ENCODE measurements at places on chromosomes 7 and 10.

GRCh38 chr7:42144604-42145003, 92.4 kb downstream of the GLI3 start:
- DNase-seq = no peak

DNA sequence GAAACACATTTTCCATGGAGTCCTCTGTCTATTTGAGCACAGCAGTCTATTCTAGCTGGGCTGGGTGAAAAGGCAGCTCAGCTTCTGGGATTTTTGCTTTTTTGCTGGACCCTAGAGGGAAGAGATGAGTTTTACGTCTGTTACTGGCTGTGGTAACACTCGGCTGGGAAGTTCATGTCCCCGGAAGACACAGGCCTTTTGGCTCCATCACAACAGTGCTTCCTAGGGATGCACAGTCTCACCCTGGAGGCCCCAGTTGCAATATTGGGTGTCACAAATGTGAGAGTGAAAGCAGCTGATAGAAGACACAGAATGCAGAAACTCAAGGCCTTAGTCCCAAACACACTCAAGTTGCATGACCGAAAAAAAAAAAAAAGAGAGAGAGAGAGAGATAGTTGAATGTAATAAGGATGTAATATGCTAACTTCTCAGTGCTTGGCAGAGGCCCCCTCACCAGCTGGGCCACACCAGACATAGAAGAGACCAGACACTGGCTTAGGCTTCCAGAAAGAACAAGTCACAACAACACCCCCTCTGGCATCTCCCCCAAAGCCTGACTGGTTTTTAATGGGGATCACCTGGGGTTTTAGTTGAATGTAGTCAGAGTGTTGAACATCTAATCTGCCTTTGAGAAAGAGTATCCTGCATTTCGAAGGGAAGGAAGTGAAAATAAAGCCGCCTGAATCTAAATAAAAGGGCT, 545.4 kb upstream of the FZD8 start:
- no peak for DNase-seq

DNA sequence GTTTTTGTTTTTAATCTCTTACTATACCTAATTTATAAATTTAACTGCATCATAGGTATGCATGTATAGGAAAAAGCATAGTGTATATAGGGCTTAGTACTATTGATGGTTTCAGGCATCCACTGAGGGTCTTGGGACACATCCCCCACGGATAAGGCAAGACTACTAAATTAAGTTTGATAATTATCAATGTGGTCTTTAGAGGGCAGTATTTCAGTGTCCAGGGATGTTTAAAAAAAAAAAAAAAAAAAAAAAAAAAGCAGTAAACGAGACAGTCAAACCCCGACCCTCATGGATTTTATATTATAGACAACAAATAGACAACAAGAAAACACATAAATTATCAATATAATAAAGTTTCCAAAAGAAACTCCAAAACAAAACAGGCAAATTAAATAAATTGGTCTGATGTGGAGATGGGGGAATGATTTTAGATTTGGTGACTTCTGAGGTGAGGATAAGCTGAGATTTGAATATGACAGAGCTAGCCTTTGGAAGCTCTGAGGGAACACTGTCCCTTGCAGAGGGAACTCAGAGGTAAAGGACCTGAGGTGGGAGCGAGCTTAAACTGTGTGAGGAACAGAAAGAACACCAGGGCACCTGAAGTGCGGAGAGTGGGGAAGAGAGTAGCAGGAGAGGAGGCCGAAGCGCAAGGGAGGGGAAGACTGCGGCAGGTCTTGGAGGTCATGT, 14.8 kb downstream of the ACSM6 start:
- DNase-seq = no peak

DNA sequence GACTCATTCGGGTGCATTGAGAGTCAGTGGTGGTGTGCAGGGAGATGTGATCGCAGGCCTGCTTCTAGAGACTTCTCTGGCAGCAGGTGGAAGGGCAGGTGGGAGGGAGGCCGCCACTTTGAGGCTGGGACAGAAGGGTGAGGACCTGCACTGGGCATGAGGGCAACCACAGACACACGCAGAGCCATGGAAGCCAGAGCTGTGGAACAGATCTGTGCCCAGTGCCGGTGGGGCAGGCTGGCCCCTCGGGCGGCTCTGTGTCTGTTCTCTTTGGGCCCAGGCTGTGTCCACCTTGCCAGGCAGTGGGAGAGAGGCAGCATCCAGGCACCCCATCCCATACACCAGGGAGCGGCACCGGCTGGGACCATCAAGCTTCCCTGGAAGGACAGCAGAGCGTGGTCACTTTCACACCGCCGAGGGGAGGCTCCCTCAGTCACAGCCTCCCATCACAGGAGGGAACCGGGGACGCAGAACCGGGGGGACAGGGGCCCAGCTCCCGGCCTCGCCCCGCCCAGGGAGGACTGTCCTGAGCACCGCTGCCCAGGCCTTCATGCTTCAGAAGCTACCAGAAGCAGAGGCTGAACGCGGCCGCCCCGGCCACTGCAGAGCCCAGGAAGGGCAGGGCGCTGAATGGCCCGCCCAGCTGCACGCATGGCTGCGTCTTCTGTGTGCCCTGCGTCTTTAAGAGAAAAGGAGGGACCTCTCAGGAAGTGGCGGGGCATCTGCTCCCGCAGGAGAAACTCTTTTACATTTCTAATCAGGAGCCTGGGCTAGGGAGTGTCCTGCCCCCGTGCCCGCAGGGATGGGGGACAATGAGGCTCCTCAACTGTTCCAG, 32.1 kb downstream of the EN2 start:
- DNase-seq = no peak

GRCh38 chr10:21399392-21400035, 126.0 kb downstream of the SKIDA1 start:
- no peak for DNase-seq

DNA sequence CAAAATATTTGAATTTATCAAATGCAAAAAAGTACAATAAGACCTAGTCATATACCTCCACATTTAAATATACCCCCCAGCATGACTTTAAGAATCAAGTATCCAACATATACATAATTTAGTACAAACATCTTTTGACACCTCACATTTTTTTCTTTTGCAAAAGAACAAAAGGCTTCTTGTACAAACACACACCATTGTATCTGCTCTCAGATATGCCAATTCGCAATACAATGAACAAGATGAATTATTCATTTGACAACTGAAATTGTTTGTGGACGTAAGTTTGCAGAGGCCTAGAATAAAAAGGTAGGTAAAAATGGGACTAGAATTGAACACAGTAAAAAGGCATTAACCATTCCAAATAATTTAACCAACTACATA, 154.4 kb downstream of the CACNA2D1 start:
- no peak for DNase-seq

GRCh38 chr10:20962165-20962564, 65.1 kb upstream of the NEBL start:
- DNase-seq = no peak

GRCh38 chr10:78626471-78626870, 442.3 kb upstream of the ZMIZ1 start:
- DNase-seq = no peak

DNA sequence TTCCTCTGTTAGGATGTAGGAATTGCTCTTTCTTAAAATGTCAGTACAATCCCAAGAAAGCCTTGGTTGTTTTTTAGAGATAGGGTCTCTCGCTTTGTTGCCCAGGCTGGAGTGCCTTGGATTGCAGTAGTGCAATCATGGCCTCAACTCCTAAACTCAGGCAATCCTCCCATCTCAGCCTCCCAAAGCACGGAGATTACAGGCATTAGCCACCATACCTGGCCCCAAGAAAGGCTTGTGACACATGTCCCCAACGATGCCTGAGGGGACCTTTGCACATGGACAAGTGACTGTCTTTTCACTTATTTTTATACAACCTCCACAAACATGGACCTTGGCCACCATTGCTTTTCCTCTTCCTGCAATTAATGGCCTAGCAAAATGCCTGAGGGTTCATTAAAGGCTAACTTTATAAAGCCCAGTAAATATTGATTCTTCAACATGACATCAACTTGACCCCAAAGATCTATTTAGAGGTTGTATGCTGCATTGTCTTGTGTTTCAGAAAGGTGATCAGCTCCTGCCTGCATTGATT, 10.0 kb upstream of the SPOCK2 start:
- no peak for DNase-seq

- no peak for DNase-seq
Measured at GRCh38 chr7:139669106-139670061, 108.4 kb downstream of the HIPK2 start.

DNA sequence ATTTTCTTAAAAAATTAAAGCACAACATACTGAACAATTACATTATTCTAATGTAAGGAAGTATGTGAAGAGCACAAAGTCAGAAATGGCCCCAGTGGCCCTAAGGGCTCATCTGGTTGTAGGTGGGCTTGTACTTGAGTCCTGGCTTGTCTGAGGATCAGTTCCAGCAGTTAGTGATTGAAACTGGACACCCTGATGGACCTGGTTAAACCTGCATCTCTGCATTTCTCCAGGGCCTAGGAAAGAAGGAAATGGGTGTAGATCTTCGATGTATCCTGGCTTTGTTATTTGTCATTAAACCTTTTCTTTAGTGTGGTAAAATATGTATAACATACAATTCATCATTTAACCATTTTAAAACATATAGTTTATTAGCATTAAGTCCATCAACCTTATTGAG, 9.7 kb upstream of the AKR1C2 start:
- DNase-seq = no peak

DNA sequence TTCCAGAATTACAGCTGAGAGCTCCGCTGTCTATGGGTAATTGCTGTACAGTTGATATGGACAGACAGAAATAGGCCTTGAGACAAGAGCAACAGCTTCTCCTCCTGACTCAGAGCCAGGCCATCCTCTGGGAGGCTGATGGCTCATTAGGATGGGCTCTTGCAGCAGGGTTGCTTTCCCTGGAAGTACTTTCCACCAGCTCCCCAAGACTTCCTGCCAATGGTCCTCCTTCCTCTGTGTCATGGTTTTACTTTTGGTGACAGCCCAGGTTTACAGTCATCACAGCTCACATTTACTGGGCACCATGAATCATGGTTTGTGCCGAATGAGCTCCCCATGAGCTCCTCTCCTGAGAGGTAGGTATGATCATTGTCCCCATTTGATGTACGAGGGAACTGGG, 131.8 kb downstream of the HECW1 start:
- no peak for DNase-seq

DNA sequence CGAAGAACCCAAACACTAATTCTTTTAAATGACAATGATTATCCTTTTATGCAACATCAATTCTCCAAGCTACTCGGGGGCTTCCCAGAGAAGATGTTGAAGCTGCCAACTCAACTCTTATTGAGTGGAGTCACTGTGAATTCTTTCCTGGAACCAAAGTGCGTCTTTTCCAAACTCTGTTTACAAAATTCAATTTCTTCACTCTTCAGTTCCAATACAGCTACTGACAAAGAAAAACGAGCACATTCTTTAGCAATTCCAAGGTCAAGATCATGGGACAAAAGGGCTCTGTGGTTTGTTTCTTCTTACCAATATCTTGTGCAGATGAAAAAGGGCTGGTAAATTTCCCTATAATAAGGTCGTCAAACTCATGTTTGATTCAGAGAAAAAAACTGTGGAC, 74.2 kb downstream of the FAS start:
- DNase-seq = no peak

DNA sequence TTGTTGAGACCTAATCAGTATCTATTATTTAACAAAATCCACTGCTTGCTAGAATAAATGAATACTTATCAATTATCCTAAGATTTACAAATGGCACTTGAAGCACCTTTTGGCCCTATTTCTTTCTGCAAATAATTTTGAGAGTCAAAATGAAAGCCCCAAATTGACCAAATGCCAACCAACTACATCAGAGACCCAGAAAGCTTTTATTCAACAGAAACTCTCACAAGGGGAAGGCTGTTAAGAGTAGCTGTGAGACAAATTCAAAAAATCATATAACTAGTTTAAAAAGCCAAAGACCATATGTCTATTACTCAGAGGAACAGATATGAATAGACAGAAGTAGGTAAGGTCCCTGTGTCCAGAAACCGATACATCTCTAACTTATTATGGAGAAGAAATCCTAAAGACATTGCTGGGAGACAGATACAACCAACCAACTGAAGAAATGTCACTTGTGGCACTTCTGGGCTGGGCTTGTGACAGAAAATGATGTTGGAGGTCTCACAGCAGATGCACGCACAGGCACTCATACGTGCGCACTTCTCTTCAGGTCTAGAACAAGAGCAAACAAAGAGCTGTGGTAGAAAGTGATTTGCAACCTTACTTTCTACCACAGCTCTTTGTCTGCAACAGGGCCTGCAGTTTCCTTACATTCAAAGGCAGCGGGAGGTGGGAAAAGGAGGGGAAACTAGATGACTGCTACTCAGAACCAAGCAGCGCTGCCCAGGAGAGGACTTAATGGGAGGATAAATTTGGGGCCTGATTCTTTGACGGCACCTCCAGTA, 58.6 kb upstream of the KCNIP2 start:
- no peak for DNase-seq

DNA sequence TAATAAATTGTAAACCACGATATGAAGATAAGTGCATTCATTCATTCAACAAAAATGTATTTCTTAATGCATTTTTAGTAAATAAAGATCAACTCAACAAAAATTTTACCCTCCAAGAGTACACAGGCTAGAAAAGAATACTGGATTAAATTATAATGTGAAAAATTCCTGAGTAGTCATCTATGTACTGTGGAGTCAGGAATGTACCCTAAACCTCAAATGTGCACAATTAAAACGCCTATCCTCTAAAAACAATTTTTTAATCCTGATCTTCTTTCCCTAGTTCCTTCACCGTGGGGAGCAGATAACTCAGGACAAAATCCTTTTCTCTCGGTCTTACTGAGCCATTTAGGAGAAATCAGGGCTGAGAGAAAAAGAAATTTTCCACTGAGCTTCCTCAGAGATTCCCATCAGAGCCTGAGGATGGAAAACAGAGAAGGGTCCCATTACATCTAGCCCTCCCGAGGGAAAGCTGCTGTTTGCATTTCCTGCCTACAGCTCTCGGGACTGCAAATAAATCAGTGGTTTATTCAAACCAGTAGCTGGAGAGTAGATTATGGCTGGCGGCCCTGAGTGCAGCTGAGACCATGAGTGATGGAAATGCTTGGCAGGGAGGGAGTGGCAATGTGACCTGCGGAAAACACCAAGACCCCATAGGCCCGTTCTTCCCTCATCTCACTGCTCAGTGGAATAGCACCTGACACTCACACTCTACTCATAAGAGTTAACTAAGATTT, 7.4 kb downstream of the TAS2R40 start:
- no peak for DNase-seq

- no peak for DNase-seq
Measured at GRCh38 chr7:27221201-27221797, 21.3 kb upstream of the EVX1 start.

DNA sequence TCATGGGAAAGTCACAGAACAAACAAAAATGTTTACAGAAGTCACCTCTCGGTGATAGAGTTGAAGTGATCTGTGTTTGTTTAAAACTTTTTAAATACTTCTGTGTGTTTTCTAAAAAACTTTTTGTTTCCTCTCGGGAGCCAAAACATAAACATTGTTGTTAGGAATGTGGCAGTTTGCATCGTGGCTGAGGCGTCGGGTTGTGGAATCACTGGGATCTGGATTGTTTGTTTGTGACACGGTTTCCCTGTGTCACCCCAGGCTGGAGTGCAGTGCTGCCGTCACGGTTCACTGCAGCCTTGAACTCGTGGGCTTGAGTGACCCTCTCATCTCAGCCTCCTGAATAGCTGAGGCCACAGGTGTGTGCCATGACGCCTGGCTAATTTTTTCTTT, 29.0 kb upstream of the SUN1 start:
- DNase-seq = no peak

All from activated T-cell treated with anti-CD3 and anti-CD28 coated beads for 4 hours (primary cell).